Activated naive CD4-positive, alpha-beta T cell treated with anti-CD3 and anti-CD28 coated beads, Interleukin-2, amount 50 U/mL, for 72 hours (primary cell): ENCODE measurements at places on chromosomes 2 and 18. TPM values are rescaled to one million over a fixed set of nuclear protein-coding genes. Genes with fewer than 3 reads are reported as not detected.

GRCh38 chr2:222256250-222256649 is 42.5 kb downstream of the PAX3 start:
- DNase-seq, result no peak

The LGALSL gene
- total RNA-seq, result 1.2 TPM

The DNAJC27 gene
- total RNA-seq, result 7.3 TPM

DNA sequence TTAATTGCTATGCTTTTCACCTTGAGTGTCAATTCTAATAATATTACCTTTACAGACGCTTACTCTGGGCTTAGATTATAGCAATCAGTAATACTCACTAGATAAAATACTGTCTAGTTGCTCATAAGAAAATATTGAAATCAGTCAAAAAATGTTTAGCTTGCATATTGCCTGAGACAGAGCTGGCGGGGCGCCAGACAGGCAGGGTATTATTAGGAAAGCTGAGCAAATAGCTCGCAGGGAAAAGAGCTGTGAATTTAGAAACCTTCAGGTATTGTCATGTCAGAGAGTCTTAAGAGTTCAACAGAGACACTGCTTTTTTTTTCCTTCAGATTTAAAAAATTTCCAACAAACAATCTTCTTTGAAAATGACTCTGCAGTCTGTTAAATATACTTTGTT is 118.4 kb downstream of the MEIS1 start:
- DNase-seq, result no peak

- DNase-seq, result no peak
Observed at GRCh38 chr2:82282111-82282882, 1977.7 kb upstream of the LRRTM1 start.

DNA sequence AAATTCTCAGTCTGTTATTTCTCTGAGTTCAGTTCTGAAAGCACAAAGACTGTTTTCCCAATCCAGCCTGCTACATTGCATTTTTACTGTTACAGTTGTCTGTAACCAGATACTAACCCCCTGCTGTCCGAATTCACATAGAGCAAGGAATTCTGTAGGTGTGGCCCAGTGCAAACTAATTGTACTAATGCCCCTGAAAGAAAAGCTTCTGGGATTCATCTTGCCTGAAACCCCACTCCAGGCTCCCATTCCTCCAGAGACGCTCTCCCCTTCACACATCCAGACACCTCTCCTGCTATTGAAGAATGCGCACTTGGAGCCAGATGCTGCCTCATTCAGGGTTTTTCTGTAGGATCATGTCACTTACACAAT is 127.0 kb downstream of the TTC32 start:
- DNase-seq, result no peak

The SULT1C4 gene
- total RNA-seq, result not detected

DNA sequence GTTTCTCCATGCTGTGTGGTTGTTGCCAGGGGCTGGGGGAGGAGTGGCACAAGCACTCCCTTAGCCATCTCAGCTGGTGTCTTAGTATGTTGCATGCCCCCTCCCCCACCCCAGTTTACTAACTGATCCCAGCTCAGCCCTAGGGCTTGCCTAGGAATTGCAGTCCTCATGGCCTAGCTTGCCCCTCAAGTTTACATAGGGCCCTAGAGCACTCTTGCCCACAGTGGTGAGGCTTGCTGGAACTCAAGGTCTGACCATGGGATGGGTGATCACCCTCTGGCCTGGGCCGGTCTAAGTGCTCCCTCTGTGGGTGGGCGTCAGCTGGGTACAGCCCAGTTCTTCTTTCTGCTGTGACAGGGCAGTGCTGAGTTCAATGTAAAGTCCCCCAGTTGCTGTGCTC is 156.1 kb upstream of the PIEZO2 start:
- no peak for DNase-seq

DNA sequence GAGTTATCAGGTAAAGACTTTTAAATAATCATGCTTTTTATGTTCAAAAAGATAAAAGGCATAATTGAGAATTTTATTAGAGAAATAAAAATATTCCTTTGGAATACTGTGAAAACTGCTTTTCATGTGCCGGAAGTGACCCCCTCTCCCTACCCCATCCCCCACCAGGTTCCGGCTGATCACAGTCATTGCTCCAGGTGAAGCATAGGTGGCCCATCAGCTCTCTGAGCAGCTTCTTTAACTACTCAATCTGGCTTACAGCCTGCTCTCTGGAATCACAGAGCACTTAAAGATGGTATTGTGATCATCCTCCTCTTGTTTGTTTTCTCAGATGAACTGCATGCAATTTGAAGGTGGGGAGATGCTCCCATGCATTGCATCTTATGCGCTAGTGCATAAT is 257.7 kb downstream of the EN1 start:
- DNase-seq, result no peak

GRCh38 chr18:34866310-34866709 is 156.2 kb downstream of the DTNA start:
- DNase-seq, result peak; percentile 18

DNA sequence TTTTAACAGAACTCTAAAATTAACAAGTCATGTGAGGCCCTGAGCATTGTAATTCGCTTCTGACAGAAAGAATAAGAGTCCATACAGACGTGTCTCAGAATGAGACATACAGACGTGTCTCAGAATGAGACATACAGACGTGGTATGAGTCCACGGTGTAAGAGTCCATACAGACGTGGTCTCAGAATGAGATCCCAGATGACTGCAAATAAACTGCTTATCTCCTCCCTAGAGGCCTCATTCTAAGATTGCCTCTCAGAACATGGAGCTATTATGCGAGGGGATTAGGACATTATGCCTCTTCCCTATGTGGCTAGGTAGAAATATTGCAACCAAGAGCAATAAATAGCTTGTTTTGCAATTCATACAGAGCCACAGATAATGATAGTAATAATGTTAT is 63.9 kb downstream of the NEB start:
- no peak for DNase-seq

DNA sequence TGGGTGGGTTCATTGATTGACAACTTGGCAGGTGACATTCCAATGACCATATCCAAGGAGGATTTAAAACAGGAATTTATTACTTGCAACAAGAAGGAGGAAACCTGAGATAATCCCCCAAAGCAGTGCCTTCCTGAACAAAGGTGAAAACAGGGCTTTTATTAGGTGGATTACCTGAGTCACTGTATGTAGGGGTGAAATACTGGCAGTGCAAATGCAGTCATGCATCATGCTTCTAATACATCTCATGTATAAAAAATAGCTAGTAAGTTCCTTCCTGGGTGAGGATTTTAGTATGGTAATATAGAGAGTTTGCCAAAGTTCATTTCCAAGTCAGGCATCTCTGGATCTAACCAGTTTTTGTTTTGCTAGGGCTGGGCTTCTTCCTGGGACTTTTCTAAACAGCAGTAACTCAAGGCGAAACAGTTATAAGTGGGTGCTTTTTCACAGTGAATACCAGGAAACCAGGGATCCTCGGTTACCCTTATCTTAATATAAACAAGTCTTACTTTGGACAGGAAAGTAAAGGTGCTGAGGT is 583.4 kb upstream of the LRRTM1 start:
- no peak for DNase-seq

The BCL2L11 gene
- 11.0 TPM for total RNA-seq

The HOXD8 gene
- not detected for total RNA-seq

- no peak for DNase-seq
Observed at GRCh38 chr18:74902147-74902455, 304.4 kb downstream of the ZNF407 start.

The SMPD4 gene
- total RNA-seq, result 91.7 TPM

- no peak for DNase-seq
Observed at GRCh38 chr18:652131-652530, 5.3 kb upstream of the TYMS start.

- no peak for DNase-seq
Observed at GRCh38 chr2:111171337-111171930, 50.7 kb downstream of the BCL2L11 start.

GRCh38 chr2:85750587-85751575 is 2.9 kb upstream of the ATOH8 start:
- no peak for DNase-seq

The BCS1L gene
- total RNA-seq, result 71.9 TPM

DNA sequence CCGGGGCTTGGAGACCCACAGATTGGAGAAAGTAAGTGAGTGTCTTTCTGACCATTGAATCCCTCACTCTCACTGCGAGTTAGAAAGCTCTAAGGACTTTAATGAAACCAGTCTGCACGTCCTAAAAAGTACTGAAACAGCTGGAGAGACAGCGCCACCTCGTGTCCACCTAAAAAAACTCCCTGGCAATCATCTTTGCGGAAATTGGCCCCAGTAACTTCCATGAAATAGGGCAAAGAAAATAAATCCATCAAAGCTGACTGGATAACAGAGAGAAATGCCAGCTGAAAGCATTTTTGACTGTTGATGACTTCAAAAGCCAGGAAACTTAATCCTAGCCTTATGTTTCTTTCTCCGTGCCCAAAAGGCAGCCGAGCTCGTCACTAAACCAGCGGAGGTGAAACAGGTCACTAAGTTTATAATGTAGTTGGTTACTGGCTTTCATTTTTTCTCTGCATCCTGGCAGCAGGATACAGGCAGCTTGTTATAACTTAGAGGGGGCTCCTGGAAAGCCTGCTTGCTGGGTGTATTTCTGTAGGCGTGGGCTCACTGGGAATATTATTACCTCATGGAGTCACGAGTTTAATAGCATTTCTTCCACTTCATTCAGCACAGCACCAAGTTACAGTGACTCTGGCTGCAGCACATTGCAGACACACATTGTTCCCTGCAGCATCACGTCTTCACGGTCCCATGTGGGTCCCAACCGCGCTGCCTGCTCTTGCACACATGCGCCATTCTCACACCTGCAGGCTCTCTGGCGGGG is 266.5 kb downstream of the HRH4 start:
- DNase-seq, result peak; percentile 50

DNA sequence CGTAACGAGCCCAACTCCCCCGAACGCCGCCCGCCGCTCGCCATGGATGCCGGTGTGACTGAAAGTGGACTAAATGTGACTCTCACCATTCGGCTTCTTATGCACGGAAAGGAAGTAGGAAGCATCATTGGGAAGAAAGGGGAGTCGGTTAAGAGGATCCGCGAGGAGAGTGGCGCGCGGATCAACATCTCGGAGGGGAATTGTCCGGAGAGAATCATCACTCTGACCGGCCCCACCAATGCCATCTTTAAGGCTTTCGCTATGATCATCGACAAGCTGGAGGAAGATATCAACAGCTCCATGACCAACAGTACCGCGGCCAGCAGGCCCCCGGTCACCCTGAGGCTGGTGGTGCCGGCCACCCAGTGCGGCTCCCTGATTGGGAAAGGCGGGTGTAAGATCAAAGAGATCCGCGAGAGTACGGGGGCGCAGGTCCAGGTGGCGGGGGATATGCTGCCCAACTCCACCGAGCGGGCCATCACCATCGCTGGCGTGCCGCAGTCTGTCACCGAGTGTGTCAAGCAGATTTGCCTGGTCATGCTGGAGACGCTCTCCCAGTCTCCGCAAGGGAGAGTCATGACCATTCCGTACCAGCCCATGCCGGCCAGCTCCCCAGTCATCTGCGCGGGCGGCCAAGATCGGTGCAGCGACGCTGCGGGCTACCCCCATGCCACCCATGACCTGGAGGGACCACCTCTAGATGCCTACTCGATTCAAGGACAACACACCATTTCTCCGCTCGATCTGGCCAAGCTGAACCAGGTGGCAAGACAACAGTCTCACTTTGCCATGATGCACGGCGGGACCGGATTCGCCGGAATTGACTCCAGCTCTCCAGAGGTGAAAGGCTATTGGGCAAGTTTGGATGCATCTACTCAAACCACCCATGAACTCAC is 673 bp downstream of the PCBP1 start:
- DNase-seq, result peak; percentile 52

GRCh38 chr2:57782587-57782986 is 264.0 kb upstream of the VRK2 start:
- no peak for DNase-seq

The TSPYL6 gene
- not detected for total RNA-seq

GRCh38 chr2:233447506-233448219 is 93.4 kb downstream of the DGKD start:
- no peak for DNase-seq

The TUBA3E gene
- total RNA-seq, result not detected

DNA sequence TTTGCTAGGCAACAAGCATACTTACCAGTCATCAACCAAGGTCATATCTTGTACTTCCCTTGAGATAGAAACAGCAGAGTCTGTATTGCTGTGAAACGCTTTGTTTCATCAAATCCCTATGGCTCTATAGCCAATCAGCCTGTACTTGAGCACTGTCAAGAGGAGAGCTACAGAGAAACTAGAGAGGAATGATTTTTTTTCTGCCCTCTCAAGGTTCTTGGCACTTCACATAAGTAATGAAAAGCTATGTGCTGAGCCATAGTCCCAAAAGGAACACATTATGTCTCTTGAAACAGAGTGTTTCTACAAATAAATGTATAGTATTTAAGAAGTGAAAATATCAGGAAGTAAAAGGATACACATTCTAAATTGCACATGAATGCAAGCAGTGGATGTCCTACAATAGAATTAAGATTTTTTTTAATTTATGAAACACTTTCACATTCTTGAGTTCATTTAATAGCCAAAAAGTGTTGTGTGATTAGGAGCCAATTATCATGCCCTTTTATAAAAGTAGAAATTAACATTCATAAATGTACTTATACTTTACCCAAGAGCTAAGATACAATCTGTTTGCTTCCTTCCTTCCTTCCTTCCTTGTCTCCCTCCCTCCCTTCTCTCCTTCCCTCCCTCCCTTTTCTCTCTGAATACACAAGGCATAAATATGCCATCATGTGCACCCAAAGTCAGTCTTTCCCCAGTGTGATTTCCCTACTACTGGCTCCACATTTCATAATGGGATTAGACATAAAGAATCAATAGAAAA is 131.8 kb downstream of the CSRNP3 start:
- no peak for DNase-seq

GRCh38 chr2:211259831-211260476 is 703.6 kb downstream of the CPS1 start:
- DNase-seq, result no peak

- DNase-seq, result no peak
Observed at GRCh38 chr2:159882130-159882745, 84.2 kb upstream of the CD302 start.

DNA sequence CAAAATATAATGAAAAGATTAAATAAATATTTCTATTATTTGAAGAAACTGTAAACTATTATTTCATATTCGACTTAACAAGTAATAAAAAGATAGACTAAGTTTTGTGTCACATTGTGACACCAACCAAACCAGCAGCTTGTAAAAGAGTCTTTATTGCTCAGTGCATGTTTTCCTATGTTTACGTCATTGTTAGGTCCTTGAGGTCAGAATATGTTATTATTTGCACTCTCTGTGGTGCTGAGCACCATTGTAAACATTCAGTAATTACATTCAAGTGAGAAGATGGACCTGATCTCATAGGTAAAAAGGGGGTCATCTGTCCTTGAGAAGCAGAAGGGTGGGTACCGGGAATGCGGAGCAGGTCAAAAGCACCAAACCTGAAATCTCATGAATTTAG is 1999.1 kb upstream of the CELF4 start:
- DNase-seq, result no peak

The FEV gene
- total RNA-seq, result not detected

The GAREM2 gene
- total RNA-seq, result 0.96 TPM

GRCh38 chr2:237413777-237414661 is at the start of gene COL6A3:
Gene COL6A3 (minus strand): TSS chr2:237414164. CDS start chr2:237396817, 17,347 bp downstream.
- no peak for DNase-seq

DNA sequence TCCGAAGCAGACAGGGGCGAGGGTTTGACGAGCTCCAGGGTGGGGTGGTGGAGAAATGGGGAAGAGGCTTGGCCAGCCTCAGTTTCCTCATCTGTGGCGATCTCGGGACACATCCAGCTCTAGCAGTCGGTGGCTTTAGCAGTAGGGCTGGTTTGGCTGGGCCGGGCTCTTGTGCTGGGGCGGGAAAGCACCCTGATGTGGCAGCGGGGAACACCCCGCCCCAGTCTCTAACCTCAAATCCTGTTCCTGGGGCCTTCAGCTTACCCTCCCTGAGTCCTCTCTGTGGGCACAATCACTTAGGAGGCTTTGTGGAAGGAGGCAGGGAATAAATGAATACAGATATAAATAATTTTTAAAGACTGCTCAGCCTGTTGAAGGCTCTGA is 26.5 kb upstream of the MCFD2 start:
- DNase-seq, result peak; percentile 82
